Right ventricle myocardium inferior (tissue), 1 donor: ENCODE measurements at places on chromosomes 1 and 21. TPM values are rescaled to one million over a fixed set of nuclear protein-coding genes. Genes with fewer than 3 reads are reported as not detected.

AMY1A gene
- not detected for total RNA-seq

PTPRC gene
- 9.7 TPM for total RNA-seq

CTNNBIP1 gene
- total RNA-seq: 50.6 TPM

EXO1 gene
- 0.65 TPM for total RNA-seq

LYST gene
- total RNA-seq: 10.6 TPM

CPT2 gene
- 37.7 TPM for total RNA-seq

TNFRSF9 gene
- total RNA-seq: not detected

HES2 gene
- total RNA-seq: not detected

CCDC181 gene
- 0.65 TPM for total RNA-seq

SLFNL1 gene
- 0.16 TPM for total RNA-seq

OLFM3 gene
- not detected for total RNA-seq

CFAP141 gene
- not detected for total RNA-seq

C1orf185 gene
- not detected for total RNA-seq

SYT6 gene
- total RNA-seq: not detected

NBPF15 gene
- 7.3 TPM for total RNA-seq

S100A7 gene
- total RNA-seq: not detected

RXFP4 gene
- total RNA-seq: not detected

RAB3B gene
- not detected for total RNA-seq

CAMK1G gene
- not detected for total RNA-seq

LRRC71 gene
- not detected for total RNA-seq

PGLYRP3 gene
- total RNA-seq: not detected

SPATA1 gene
- total RNA-seq: 0.92 TPM

LCE2A gene
- not detected for total RNA-seq

HUNK gene
- total RNA-seq: 0.08 TPM

SLC22A15 gene
- total RNA-seq: 10.3 TPM

GOLT1A gene
- total RNA-seq: not detected

GBP6 gene
- total RNA-seq: 0.14 TPM

SMCP gene
- total RNA-seq: not detected

CLCA1 gene
- total RNA-seq: not detected

TTLL7 gene
- 3.7 TPM for total RNA-seq

UTS2 gene
- total RNA-seq: not detected

OR1C1 gene
- total RNA-seq: not detected

PHLDA3 gene
- total RNA-seq: 24.3 TPM

CLCA4 gene
- not detected for total RNA-seq

CFHR1 gene
- total RNA-seq: not detected

ST6GALNAC3 gene
- total RNA-seq: 3.9 TPM

ERICH3 gene
- not detected for total RNA-seq

ERI3 gene
- 52.7 TPM for total RNA-seq

CD244 gene
- 0.70 TPM for total RNA-seq

SNX7 gene
- total RNA-seq: 21.2 TPM

CZIB gene
- total RNA-seq: 60.7 TPM

INSRR gene
- 0.46 TPM for total RNA-seq

SPTA1 gene
- total RNA-seq: 0.08 TPM

RNU1-1 gene
- total RNA-seq: 4,572 TPM

RORC gene
- total RNA-seq: 11.3 TPM

PADI3 gene
- total RNA-seq: not detected

RYR2 gene
- 694 TPM for total RNA-seq

ANGPTL7 gene
- 0.51 TPM for total RNA-seq

ATPAF1 gene
- 191 TPM for total RNA-seq

OLIG1 gene
- total RNA-seq: 0.89 TPM

KLF17 gene
- total RNA-seq: not detected

NR5A2 gene
- total RNA-seq: 1.6 TPM

SPOCD1 gene
- not detected for total RNA-seq

ZNF697 gene
- 8.8 TPM for total RNA-seq

EXTL1 gene
- 11.2 TPM for total RNA-seq

GUCA2B gene
- total RNA-seq: not detected
